ENCODE measurements at places on chromosomes 3 and 15. TPM values are rescaled to one million over a fixed set of nuclear protein-coding genes. Genes with fewer than 3 reads are reported as not detected.

The PRKCI gene
- 32.7 TPM for total RNA-seq

The COL6A5 gene
- not detected for total RNA-seq

The CYP1A2 gene
- total RNA-seq = not detected

The TOMM70 gene
- 38.5 TPM for total RNA-seq

The CELF6 gene
- total RNA-seq = not detected

The MAP6D1 gene
- total RNA-seq = 4.2 TPM

The KLHL6 gene
- total RNA-seq = 0.07 TPM

The MRPL46 gene
- total RNA-seq = 26.9 TPM

The PLSCR2 gene
- not detected for total RNA-seq

The AADACL2 gene
- total RNA-seq = not detected

The BCL2A1 gene
- total RNA-seq = 0.35 TPM

The CGNL1 gene
- total RNA-seq = 0.56 TPM

The LRRIQ4 gene
- not detected for total RNA-seq

The GOLGA6L4 gene
- 0.46 TPM for total RNA-seq

The RTP4 gene
- total RNA-seq = 0.07 TPM

The CHRM5 gene
- not detected for total RNA-seq

The NEK11 gene
- total RNA-seq = 2.8 TPM

The PRSS50 gene
- total RNA-seq = not detected

The GOLGA6L1 gene
- total RNA-seq = not detected

The GRM2 gene
- not detected for total RNA-seq

The NOX5 gene
- total RNA-seq = not detected

The ZNF35 gene
- 9.9 TPM for total RNA-seq

The TCTA gene
- 25.3 TPM for total RNA-seq

The PTX3 gene
- 0.49 TPM for total RNA-seq

The FAM3D gene
- 11.4 TPM for total RNA-seq

The RASGRP1 gene
- total RNA-seq = 0.85 TPM

The FBN1 gene
- total RNA-seq = 3.5 TPM

The HPS3 gene
- 11.7 TPM for total RNA-seq

The FGF7 gene
- 0.14 TPM for total RNA-seq

The CFAP44 gene
- 1.4 TPM for total RNA-seq

The ACP3 gene
- 4.4 TPM for total RNA-seq

The SCAANT1 gene
- total RNA-seq = not detected

The IGSF10 gene
- 0.07 TPM for total RNA-seq

The NR1I2 gene
- total RNA-seq = not detected

The P2RY12 gene
- total RNA-seq = not detected

The RFTN1 gene
- 24.4 TPM for total RNA-seq

The CMTM6 gene
- 69.6 TPM for total RNA-seq

The BDH1 gene
- 14.9 TPM for total RNA-seq

The PLD1 gene
- total RNA-seq = 23.3 TPM

The CFAP91 gene
- total RNA-seq = not detected

The CPNE9 gene
- total RNA-seq = not detected

Measured in airway epithelial cell (primary cell).